ENCODE measurements at places on chromosomes 2 and 18.

DNA sequence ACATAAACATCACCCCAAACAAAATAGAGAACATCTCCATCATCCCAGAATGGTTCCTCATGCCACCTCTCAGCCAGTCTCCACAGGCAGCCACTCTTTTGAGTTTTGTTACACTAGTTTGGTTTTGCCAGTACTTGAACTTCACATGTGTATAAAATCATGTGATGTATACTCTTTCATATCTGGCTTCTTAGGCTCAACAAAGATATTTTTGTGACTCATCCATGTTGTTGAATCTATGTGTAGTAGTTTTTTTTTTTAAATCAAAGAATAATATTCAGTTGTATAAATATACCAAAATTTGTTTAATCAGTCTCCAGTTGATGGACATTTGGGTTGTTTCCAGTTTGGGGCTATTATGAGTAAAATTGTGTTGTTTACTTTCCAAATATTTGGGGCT, 75.9 kb downstream of the PMS1 start:
- no peak for DNase-seq

GRCh38 chr2:221112744-221113143, 459.4 kb downstream of the EPHA4 start:
- no peak for DNase-seq

GRCh38 chr2:137367361-137367760, 596.9 kb upstream of the HNMT start:
- no peak for DNase-seq

DNA sequence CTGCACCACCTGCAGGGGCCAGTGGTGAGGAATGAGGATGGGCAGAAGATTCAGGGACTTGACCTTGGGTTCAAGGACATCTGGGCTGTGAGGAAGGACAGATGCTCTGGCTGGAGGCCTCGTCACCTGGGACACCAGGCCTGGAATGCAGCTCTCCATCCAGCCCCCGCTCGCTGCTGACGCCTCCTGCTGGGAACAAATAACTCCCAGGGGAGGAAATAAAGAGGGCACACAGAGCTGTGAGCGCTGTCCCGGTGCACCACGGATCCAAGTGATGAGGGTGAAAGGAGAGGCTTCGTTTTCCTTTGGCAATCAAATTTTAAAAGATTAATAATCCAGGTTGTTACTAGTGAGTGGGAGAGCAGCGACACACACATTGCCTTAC, 368.0 kb upstream of the MYT1L start:
- DNase-seq, result no peak

GRCh38 chr2:145156199-145156598, 636.3 kb upstream of the ZEB2 start:
- no peak for DNase-seq

GRCh38 chr2:109435901-109436598, 177.7 kb downstream of the SEPTIN10 start:
- DNase-seq, result no peak

DNA sequence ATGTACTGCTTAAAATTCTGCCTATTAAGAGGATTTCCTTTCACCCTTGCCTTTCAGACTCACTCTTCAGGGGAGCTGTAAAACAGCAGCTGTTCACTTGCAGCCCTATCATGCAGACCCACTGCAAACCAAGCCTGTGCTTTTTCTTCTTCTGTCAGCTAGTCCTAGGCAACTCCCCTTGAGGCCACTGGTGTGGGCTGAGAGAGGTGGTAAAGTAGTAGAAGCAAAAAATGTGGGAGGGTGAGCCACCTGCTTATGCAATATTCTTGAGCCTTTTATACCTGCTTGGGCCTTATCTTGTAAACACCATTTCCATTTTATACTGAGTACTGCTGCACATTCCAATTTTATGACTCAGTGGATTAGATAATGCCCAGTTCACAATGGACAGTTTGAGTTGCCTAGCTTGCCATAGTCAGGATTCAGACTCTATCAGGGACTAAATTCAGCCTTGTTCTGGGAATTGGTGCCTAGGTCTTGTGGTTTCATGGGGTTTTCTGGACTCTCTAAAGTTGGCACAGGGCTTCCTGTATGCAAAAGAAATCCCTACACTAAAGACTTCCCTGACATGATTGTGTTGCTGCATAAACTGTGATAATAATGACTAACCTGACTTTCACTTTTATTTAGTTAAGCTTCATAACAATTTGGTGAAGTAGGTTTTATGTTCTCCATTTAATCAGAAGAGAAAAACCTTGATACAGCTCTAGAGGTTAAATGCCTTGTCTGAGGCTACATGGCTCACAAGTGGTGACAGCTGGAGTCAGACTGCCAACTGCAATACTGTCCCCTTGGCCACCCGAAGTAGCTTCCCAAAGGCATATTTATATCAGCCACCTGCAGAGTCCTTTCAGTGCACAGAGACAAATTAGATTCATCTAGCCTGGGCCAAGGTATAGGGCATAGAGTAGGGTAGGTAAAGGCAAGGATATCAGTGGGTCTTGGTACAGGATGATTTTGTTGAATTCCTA, 47.4 kb upstream of the KDM3A start:
- no peak for DNase-seq

- no peak for DNase-seq
Observed at GRCh38 chr2:50385349-50385748, 646.6 kb downstream of the NRXN1 start.

All from activated naive CD8-positive, alpha-beta T cell treated with anti-CD3 and anti-CD28 coated beads, Interleukin-2, amount 50 U/mL, for 24 hours (primary cell).